Activated CD8-positive, alpha-beta memory T cell treated with anti-CD3 and anti-CD28 coated beads for 1 hour (primary cell): ENCODE measurements at places on chromosomes 12 and 14.

- no peak for DNase-seq
Measured at GRCh38 chr14:80764921-80765507, 176.5 kb downstream of the CEP128 start.

DNA sequence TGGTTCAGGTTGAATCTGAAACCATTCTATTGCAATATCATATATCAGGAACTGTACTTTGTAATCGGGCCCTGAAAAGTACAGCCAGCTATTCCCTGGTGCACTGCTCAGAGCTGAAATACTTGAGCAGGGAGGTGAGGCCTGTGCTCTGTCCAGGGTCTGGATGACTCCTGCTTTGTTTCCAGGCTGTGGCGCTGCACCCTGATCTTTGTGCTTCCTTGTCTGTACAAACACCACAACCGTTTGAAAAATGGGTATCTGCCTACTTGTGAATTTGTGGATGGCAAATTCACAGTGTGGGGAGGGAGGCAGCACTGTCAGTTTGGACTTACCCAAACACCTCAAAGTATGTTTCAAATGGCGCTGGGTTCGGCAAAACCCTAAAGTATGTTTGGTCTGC, 155.4 kb upstream of the FAR2 start:
- no peak for DNase-seq

DNA sequence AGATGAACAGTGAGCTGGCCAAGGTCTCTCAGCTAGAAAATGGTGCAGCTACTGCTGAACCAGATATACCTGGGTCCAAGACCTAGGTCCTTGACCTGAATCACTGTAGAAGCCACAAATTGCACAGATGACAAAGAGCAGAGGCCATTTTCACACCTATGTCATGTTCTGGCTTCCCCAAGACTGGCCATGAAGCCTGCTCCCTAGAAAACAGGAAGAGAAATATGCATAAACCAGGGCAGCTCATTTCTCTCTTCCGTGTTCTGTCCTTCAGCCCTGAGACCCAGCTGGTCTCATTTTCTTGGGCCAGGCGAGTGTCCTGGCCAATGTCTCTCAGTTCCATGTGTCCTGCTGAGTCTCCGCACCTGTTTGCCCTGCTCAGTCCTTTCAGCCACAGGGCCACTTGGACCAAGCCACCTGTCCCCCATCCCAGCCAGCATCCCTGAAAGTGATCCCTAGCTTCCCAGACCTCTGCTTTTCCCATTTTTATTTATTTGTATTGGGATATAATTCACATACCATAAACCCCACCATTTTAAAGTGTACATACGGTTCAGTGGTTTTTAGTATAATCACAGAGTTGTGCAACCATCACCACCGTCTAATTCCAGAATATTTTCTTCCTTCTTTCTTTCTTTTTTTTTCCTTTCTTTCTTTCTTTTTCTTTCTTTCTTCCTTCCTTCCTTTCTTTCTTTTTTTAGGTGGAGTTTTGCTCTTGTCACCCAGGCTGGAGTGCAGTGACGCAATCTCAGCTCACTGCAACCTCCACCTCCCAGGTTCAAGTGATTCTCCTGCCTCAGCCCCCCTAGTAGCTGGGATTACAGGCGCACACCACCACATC, 27.0 kb downstream of the P2RX7 start:
- no peak for DNase-seq

- no peak for DNase-seq
Measured at GRCh38 chr14:58805605-58806409, 168.0 kb downstream of the DACT1 start.

GRCh38 chr14:70052990-70053389, 135.8 kb downstream of the SLC8A3 start:
- no peak for DNase-seq

- DNase-seq = no peak
Measured at GRCh38 chr12:774051-774614, 21.8 kb downstream of the WNK1 start.

GRCh38 chr12:49026678-49027480, 8.3 kb upstream of the PRKAG1 start:
- DNase-seq = no peak

DNA sequence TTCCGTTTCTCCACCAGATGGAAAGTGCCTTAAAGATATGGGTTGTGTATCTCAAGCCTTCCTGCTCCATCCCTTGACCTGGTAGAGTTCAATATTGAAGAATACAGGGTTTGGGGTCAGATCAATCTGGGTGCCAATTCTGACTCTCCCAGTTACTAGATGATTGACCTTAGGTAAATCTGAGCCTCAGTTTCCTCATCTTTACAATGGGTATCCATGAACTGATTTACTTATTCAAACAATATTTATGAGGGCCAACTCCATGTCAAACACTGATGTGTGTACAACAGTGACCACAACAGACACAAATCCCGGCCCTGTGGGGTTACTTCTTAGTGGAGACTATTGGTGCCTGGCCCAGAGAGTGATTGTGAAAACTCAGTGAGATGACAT, 7.5 kb upstream of the FAIM2 start:
- DNase-seq = no peak

DNA sequence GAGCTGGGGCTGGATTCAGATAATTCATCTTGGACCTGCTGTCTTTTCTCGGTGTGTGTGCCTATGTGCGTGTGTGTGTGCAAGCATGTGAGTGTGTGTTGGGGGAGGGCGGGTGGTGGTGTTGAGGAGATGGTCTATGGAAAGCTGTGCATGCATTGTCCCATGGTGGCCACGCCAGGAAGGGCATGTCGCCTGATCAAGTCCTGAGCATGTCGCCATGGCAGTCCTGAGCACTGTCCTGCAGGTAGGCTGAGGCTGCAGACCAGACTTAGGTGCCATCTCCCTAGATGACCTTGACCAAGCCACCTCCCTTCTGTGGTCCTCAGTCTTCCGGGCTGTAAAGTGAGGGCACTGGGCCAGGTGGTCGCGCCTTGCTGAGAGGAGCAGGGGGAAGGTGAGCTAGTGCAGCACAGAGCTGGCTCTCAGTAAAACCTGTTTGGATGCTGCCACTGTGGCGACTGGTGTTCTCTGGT, 81.4 kb downstream of the PAPOLA start:
- no peak for DNase-seq

DNA sequence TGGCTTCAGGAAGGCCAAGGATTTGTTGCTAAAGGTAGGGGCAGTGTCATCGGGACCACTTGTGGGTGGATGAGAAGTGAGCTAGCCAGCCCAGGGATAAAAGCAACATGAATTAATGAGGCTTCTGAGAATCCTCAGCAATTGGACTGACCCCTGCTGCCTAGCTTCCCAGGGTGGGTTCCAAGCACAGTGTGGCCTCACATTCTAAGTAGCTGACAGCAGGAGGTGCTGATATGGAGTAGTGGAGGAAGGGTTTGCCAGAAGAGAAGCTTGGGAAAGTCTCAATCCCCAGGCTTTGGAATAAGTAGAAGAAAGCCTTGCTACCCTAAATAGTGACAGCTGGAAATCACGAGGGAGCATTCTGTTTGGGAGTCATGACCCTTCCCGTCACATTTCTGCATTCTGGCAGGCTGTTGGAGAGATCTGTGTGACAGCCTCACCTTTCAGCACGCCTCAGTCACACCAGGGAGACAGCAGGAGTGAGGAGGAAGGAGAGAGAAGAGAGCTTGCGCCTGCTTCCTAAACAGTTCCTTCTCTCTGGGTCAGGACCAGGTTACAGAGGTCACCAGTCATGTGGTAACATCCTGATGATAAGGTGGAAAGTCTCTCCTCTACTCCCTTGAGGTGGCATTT, 31.2 kb downstream of the DACT1 start:
- no peak for DNase-seq

DNA sequence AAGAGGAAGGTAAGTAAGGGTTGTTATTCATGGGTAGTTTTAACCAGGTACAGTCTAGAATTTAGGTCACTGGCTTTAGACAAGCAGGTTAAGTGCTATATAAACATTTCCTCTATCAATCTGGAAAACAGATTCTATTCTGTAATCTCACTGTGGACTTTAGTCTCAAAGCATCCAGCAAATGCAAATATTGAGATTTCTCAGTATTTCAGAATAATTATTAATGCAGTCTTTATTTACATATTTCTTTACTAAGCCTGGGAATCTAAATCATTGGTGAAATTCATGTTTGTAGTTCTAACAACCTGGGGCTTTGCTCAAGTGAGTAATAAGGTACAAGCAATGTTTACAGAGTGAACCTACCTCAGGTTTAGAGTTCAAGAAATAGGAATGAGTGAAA, 61.9 kb downstream of the SLC41A2 start:
- DNase-seq = no peak

DNA sequence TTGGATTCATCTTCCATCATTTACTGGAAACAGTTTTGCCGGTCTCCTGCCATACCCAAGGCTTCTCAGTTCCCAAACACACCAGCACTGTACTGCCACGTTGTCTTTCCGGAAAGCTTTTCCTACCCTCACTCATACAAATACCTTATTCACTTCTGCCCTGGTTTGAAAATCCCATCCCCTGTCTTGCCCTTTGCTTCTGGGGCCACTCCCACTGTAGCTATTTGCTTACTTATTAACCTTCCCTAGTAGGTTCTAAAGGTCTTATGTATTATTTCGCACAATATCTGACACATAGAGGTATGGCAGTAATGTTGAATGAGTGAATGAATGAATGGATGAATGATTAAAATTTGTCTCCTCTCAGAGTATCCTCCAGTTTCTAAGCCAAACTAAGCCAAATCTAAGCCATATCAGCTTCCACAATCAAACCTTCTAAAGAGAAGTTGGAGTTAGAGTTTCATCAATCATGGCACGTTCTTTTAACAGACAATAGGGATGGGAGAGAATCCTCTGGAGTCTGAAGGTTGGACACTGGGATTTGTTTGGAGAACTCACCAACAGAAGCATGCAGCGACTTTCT, 18.6 kb downstream of the TSPAN8 start:
- no peak for DNase-seq

- no peak for DNase-seq
Measured at GRCh38 chr14:104676694-104677511, 12.5 kb upstream of the INF2 start.

DNA sequence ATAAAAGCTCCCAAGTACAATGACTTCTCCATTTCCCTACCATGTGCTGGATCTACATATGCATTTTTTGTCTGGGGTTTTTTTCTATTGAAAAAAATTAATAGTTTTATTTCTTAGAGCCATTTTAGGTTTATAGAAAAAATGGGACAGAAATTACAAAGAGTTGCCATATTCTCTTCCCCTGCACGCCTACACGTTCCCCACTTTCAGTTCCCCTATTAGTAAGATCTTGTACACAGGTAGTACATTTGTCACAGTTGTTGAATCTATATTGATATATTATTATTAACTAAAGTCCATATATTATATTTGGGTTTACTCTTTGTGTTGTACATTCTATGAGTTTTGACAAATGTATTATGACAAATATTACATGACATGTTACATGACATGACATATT, 35.7 kb downstream of the SIX6 start:
- no peak for DNase-seq

DNA sequence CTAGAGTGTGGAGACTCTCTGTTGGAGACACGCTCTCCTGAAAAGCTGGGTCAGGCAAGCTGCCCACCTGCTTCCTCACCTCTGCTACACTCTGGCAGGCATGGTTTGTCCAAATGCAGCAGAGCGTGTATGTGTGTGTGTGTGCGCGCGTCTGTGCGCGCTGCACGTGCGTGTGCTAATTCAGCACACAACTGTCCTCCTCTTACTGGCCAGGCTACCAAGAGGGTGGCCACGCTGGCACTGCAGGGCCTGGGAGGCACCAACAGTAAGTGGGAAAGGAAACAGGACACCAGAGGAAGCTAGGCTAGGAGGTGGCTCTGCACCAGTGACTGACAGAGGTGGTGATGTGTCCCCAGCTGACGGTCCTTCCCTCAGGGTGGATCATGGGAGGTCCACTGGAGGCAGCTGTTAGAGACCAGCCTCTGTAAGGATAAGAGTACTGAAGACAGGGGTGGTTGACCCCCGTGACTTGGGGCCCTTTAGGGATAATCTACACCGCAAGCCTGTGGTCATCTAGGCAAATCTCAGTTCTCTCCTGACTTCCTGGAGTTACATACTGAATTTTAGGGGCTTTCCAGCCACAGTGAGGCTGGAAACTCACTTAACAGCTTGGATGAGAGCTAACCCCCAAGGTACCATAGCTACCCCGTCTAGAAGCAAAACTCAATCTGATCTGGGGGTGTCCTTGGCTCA, 15.6 kb upstream of the TFCP2 start:
- no peak for DNase-seq

- no peak for DNase-seq
Measured at GRCh38 chr14:90451961-90452360, 55.1 kb downstream of the CALM1 start.

DNA sequence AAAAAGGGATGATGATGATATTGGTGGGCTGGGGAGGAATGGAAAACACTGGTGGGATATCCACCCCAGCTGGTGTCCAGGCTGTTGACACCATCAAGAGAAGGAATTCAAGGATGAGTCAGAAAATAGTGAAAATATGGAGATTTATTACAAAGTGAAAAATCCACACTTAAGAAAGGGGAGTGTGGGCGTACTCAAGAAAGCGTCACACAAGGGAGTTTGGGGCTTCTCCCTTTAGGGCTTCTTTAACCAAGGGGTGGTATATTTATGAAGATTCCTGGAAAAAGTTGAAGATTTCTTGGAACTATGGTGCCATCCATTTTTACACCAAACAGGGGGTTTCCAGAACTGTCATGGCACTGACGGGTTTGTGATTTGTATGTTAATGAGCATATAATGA, 63.1 kb upstream of the ARID2 start:
- no peak for DNase-seq

DNA sequence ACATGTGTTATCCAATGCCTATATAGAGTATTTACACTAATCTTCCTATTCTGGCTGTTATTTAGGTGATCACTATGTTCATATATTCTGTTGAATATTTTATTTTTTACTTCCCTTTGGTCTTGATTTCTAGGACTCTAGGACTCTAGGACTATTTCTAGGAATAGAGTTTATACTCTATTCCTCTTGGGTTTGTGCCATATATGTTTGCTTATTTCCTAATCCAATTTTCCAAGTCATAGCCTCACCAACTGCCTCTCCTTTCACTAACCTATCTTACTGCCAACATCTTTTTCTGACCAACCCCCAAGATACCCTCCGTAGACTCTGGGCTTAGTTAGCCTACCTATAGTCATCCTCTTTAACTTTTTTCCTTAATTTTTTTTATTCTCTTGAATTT, 28.5 kb downstream of the ARF6 start:
- no peak for DNase-seq

- DNase-seq = no peak
Measured at GRCh38 chr12:132899033-132899432, 11.6 kb upstream of the CHFR start.

DNA sequence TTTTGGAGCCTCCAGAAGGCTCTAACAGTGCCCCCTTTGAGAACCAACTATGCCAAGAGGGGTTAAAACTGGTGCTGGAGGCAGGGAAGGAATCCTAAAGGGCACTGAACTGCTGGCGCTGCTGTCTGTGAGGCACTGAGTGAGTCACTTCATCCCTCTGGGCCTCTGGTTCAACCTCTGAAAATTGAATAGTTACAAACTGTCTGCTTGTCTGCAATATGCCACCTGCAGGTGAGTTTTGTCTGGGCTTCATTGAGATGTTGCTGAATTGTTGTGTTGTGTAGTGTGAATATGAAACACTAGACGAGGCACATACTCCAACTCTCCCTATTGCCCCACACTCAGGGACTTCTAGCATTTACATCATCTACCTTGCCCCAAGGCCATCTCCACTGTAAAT, 68.0 kb downstream of the GRIN2B start:
- DNase-seq = no peak

GRCh38 chr12:54463034-54463433, 10.4 kb downstream of the GTSF1 start:
- DNase-seq = no peak
